Osteocyte (in vitro differentiated cells): ENCODE measurements at places on chromosomes 7 and 10.

GRCh38 chr7:25967278-25968204 is 184.5 kb upstream of the NFE2L3 start:
- no peak for DNase-seq

- no peak for DNase-seq
Measured at GRCh38 chr10:29007748-29008610, 280.9 kb upstream of the LYZL1 start.

DNA sequence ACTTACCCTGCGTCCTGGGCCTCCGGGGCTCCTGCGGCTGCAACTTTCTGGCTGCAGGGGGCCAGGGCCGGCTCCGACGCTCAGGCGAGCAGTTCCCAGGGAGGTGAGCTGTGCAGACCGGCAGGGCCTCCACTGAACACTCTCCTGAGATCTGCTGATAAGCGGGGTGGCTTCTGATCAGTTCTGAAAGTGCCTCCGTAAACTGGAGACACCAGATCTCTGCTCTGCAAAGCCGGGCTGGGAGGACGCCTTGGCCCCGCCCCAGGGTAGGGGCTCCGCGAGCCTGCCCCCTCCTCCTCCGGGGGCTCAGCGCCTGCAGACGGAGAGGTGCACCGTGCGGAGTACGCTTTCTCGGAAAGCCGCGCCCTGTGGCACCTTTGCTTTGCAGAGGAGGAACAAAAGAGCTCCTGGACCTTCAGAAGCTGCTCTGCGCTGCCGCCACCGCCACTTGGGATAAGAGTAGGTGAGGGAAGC is 141.3 kb upstream of the VKORC1L1 start:
- DNase-seq, result no peak

DNA sequence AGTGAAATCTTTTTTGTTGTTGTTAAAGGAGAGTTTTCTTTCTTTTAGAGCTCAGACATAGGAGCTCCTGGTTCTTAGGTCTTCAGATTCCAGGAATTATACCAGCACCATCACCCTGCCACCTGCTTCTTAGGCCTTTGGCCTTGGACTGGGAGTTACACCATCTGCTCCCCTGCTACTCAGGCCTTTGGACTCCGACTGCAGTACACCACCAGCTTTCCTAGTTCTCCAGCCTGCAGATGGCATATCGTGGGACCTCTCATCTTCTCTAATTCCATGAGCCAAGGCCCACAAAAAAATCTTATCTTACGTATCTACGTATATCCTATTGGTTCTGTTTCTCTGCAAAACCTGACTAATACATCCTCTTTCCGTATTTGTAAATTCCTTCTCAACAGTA is 5.1 kb upstream of the TACC2 start:
- no peak for DNase-seq

DNA sequence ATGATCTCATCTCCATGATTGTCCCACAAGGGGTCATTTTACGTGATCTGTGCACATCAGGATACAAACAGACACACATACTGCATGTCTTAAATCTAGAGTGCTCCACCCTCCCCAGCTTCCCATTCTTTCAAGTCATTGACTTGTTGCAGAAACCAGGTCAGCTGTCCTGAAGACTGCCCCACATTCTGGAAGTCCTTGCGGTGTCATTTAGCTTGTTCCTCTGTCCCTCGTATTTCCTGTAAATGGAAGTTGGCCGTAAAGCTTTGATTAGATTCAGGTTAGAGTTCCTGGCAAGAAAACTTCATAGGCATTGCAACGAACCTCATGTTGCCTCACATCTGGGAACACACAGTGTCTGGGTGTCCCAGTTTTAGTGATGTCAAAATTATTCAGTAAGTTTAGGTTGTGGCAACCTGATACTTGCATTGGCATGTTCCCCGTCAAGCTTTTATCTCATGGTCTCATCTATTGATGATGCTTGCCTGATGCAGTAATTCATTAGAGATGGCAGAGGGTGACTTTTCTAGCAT is 417.4 kb upstream of the GALNT17 start:
- no peak for DNase-seq

GRCh38 chr7:34357068-34357467 is 300.9 kb upstream of the NPSR1 start:
- no peak for DNase-seq

DNA sequence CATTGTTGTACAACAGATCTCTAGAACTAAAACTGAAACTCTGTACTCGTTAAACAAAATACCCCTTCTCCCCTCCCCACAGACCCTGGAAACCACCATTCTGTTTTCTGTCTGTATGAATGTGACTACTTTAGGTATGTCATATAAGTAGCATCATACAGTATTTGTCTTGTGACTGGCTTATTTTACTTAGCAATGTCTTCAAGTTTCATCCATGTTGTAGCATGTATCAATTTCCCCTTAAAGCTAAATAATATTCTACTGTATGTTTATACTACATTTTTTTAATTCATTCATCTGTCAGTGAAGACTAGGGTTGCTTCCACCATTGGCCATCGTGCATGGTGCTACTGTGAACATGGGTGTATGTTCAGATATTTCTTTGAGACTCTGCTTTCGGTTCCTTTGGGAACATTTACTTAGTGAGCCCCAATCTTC is 71.2 kb upstream of the RPA3 start:
- no peak for DNase-seq

- DNase-seq, result no peak
Measured at GRCh38 chr7:128427289-128427891, 17.6 kb upstream of the IMPDH1 start.

DNA sequence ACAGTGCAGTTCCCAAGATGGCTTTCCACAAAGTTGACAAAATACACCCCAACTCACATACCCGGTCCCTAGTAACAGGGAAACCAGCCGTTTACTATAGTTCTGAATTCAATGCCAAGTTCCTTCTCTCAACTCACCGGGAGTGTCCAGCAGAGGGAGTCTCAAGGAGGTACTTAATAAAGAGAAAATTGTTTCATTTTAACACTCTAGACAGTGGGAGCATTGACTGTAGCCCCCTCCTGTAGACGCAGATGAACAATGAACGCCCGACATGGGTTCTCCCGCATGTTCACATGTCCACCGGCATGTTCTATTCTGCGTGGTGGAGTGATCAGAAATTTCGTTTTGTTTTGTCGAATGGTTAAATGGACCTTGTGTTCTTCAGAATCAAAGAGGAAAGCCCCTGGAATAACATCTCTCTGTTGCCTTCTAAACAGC is 1.9 kb downstream of the HIPK2 start:
- DNase-seq, result no peak

DNA sequence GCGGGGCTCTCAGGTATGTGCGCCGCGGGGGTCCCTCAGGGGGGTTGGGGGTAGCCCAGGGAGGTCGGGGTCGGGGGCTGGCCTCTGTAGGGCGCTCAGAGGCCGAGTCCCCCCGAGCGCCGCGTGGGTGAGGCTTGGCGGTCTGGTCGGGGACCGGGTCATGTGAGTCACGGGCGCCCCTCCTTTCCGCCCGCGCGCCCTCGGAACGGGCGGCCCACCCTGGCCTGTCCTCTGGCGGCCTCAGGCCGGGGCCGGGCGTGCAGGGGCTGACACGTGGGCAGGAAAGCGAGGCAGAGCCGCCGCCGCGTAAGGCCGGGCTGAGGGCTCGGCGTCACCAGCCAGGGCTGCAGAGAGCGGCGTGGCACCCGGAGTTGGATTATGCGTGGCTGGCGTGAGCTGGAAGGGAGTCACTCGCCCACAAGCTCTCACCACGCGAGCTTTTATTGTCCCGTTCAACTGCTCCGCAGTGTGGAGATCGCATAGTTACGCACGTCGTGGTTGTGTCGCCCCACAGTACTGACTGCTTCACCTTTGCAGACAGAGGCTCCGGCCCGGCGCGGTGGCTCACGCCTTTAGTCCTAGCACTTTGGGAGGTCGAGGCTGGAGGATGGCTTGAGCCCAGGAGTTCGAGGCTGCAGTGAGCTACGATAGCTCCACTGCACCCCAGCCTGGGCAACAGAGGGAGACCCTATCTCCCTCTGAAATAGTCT is 385 bp downstream of the SHLD2 start:
- DNase-seq, result peak; percentile 94

DNA sequence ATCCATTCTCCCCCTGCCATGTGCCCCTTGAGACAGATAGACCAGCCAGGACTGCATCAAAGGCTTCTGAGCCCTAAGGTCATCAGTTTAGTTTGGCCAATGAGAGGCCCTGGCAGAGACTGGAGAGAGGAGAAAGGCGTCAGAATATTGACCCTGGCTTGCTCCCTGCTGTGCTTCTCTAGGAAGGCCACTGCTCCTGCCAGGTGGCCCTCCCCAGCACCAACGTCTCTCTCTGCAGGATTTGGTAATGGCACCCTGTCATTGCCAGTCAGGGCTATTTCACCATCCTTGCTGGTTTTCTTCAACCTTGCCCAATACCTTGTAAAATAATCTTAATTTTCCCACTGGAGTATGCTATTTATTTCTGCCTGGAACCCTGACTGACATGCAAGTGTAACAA is 38.8 kb upstream of the ZRANB1 start:
- DNase-seq, result no peak

DNA sequence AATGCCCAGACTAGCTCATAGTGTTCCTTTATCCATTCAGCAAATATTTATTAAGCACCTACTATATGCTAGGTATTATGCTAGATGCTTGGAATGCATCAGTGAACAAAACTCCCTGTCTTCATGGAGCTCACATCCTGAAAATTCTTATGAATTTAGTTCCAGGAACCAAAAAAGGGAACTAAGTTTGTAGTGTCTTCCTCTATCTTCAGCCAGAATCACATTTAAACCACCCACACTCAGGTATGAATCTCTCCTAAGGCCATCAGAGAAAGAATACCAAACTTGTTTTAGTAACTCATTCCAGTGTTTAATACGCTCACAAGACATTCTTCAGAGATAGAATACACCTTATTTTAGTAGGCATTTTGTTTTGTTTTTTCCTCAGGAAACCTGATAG is 10.1 kb upstream of the EGR2 start:
- no peak for DNase-seq

DNA sequence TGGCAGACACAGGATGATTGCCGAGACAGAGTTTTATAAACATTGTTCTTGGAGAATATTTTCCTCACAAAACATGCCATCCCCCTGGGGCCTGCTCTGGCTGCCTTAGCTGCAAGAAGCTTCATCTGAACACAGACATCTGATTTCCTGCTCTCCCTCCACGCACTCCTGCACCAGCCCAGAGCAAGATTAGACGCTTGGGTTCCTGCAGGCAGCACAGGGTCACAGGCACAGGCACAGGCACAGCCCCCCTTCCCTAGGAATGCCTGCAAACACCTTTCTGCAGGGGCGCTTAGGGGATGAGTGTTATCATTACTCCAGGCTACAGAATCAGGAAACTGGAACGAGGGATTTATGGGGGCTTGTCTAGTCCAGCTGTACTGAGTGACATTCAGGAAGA is 450.3 kb downstream of the GRID1 start:
- DNase-seq, result no peak

GRCh38 chr7:79403451-79403850 is 50.0 kb downstream of the MAGI2 start:
- DNase-seq, result no peak

DNA sequence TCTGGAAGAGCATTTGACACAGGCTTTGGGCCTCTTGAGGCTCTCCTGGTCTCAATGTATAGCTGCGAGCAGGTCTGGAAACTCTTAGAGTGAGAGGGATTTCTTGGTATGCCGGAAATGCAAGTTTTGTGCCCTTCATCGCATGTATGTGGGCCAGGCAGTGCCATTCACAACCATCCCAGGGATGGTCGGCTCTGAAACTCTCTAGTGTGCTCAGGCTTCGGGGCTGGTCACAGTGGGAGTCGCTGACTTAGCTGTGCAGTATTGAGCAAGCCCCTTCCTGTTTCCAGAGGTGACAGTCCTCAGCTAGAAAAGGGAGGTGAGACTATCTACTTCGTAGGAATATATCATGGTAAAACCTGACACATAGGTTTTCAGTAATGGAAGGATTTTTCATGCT is 2.0 kb upstream of the AOAH start:
- no peak for DNase-seq

DNA sequence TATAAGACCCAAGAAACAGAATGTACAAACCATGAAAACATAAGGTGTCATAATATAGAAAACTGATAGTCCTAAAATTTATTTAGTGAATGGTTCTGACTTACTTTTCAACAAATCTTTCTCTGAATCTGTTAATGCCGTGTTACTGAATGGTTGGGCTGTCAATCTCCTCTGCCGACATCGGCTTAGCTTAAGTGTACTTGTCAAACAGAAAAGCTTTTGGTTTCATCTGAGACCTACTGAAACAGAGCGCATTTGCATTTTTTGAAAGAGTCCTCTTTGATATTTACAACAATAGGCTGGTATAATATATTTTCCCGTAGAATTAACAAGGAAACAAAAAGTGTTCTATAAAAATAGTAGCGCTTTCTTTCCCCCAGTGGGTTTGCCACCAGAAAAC is 120.9 kb upstream of the ZNF804B start:
- DNase-seq, result no peak

- DNase-seq, result no peak
Measured at GRCh38 chr7:24401628-24402593, 117.9 kb downstream of the NPY start.

GRCh38 chr7:4700577-4701235 is 18.6 kb downstream of the FOXK1 start:
- no peak for DNase-seq

- DNase-seq, result peak; percentile 72
Measured at GRCh38 chr10:44963772-44964633, 4.4 kb downstream of the RASSF4 start.

DNA sequence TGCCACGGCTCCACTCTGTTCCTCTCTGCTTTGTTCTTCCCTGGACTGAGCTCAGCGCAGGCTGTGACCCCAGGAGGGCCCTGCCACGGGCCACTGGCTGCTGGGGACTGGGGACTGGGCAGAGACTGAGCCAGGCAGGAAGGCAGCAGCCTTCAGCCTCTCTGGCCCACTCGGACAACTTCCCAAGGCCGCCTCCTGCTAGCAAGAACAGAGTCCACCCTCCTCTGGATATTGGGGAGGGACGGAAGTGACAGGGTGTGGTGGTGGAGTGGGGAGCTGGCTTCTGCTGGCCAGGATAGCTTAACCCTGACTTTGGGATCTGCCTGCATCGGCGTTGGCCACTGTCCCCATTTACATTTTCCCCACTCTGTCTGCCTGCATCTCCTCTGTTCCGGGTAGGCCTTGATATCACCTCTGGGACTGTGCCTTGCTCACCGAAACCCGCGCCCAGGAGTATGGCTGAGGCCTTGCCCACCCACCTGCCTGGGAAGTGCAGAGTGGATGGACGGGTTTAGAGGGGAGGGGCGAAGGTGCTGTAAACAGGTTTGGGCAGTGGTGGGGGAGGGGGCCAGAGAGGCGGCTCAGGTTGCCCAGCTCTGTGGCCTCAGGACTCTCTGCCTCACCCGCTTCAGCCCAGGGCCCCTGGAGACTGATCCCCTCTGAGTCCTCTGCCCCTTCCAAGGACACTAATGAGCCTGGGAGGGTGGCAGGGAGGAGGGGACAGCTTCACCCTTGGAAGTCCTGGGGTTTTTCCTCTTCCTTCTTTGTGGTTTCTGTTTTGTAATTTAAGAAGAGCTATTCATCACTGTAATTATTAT is 1.2 kb downstream of the CLDN4 start:
- DNase-seq, result no peak
